NCI-H2029 treated with DMSO at 0.1 percent for 48 hours (cell line): ENCODE measurements at places on chromosomes 7 and 10.

- DNase-seq, result no peak
Observed at GRCh38 chr7:27922907-27923641, 183.1 kb downstream of the TAX1BP1 start.

DNA sequence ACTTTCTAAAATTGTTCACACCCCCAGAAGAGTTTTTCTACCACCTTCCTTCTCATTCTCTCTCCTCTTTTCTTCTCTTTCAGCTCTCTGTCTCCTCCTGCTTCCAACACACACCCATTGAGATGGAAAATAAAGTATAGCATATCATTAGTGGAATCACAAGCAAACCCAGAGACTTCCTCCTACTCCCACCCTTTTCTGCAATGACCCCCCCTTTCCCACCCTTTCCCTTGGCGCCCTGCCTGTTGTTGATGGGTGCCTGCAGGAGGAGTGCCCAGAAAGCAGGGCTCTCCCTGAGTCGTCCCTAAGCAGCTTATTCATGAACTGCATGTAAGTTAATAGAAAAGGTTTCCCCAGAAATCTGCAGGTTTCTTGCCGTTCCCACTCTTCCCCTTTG lies 300.0 kb downstream of the PLXNA4 start:
- peak; percentile 44 for DNase-seq

DNA sequence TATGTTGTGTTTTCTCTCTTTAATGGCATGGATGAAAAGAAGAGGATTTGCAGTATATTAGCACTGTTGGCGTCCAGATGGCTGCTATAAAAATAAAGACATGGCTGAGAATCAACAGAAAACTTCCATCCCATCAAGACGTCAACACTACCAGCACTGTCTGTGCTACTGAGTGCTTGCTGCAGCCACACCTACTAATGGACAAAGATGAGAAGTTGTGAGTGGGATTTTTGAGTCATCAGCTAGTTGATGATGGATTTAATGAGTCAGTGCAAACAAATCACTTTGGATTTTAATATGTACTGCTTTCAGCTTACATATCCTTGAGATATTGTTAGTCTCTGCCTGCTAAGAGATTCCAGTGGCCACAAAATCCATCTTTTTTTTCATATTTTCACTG lies 631.0 kb upstream of the ANKRD30A start:
- DNase-seq, result no peak

DNA sequence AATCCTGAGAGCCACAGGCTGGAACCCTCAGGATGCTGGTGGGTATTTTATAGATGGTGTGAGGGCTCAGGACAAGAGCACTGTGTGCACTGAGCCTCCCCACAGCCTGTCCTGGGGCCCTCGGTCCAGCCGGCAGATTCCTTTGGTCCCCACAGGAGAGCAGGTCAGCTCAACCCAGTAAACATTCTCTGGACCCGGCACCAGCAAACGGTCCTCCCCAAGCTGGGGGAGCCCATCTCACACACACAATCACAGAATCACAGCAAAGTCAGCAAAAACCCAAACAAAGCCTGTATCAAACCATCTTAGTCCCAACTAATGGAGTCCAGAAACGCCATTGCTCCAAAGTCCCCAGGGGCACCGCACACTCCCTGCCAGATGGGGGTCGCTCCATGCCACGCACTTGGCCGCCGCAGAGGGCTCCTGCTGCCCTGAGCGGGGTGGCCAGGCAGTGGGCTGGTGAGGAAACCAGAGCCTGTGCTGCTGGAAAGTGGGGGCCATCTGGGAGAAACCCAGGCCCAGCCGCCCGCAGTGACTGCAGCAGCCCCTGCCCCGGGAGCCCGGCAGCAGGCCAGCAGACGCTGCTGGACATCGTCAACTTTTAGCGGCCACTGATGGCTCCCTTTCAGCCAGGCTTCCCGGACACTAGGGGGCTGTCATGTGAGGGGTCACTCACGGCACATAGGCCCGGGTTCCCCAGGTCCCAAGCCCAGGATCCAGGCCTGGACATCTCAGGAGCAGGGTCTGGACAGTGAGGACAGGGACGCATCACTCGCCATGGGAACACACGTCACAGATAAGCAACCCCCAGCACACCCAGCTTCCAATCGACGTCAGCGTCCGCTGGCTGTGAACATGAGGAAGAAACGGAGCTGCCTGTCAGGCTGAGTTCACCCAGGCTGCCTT lies 52.6 kb downstream of the DPYSL4 start:
- DNase-seq, result no peak

GRCh38 chr7:19262826-19263225 lies 117.6 kb upstream of the FERD3L start:
- no peak for DNase-seq

- no peak for DNase-seq
Observed at GRCh38 chr10:11527691-11528255, 83.7 kb downstream of the USP6NL start.

GRCh38 chr10:72765051-72765745 lies 73.3 kb downstream of the MCU start:
- DNase-seq, result no peak

GRCh38 chr7:156240532-156240931 lies 400.0 kb upstream of the RNF32 start:
- DNase-seq, result no peak

DNA sequence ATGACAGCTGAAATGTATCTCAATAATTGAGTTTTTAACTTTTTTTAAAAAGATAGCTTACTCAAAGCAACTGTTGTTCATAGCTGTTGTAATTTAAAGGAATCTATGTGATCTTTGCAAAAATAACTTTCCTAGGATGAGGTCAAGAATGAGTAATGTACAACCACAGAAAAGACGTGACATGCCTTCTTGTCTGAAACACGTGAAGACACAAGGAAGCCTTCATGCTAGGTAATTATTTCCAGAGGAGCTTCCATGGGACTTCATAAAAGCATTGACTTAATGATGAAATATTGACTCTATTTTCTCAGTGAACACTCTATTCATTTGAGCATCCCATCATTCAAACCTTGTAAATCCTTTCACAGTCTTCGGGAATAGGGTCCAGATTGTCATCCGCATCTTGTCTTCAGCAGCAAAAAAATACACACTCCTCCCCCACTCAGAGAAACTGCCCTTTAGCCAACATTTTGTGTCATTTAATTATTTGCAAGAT lies 528.0 kb downstream of the NRG3 start:
- no peak for DNase-seq

GRCh38 chr7:133358708-133359107 lies 105.8 kb downstream of the EXOC4 start:
- DNase-seq, result no peak

GRCh38 chr7:50868426-50869100 lies 85.9 kb upstream of the GRB10 start:
- DNase-seq, result no peak

- DNase-seq, result no peak
Observed at GRCh38 chr7:49692516-49692915, 80.9 kb upstream of the VWC2 start.

- DNase-seq, result no peak
Observed at GRCh38 chr10:52213321-52213752, 100.7 kb upstream of the DKK1 start.

DNA sequence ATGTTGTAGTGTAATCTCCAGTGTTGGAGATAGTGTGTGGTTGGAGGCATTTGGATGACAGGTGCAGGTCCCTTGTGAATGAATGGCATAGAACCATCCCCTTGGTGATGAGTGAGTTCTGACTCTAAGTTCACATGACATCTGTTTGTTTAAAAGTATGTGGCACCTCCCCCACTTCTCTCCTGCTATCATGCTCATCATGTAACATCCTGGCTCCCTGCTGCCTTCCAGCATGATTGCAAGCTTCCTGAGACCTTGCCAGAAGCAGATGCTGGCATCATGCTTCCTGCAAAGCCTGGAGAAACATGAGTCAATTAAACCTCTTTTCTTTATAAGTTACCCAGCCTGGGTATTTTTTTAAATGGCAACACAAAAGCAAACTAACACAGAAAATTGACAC lies 499.0 kb upstream of the SEMA3D start:
- DNase-seq, result no peak

DNA sequence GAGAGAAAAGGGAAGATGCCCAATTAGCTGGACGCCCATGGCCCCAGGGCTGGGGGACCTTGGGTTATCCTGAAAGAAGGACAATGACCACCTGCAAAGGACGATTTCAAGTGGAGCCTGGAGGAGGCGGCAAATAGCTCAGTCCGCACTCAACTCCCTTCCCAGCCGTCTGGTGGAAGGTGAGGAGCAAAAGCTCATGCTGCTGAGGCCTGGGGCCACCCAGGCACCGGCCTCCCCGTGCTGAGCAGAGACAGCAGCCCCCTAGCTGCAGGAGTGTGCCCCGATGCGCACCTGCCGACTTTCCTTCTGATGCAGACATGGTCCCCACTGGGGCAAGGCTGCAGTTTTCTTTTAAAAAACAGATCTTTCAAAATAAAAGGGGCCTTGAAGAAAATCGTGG lies 7.9 kb downstream of the FAM20C start:
- DNase-seq, result no peak

- no peak for DNase-seq
Observed at GRCh38 chr7:32879460-32879859, 12.1 kb downstream of the KBTBD2 start.

DNA sequence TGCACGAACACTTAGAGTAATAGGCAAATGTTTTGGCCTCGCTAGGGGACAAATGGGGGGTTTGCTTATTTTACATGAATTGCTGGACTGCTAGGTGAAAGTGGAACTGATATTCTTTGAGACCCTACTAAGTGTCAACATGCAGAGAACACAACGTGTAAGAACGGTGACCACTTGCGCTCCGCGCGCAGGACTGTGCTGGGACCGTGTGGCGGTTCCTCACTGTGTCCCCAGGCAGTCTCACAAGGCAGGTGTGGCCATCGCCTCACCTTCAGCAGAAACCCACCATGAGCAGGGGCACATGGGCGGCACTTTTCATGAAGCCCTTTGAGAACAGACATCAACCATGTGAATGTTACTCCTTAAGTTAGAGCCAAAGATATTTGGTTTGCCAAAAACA lies 27.2 kb downstream of the PTPRN2 start:
- no peak for DNase-seq

GRCh38 chr7:77450613-77451012 lies 34.5 kb upstream of the GSAP start:
- no peak for DNase-seq

DNA sequence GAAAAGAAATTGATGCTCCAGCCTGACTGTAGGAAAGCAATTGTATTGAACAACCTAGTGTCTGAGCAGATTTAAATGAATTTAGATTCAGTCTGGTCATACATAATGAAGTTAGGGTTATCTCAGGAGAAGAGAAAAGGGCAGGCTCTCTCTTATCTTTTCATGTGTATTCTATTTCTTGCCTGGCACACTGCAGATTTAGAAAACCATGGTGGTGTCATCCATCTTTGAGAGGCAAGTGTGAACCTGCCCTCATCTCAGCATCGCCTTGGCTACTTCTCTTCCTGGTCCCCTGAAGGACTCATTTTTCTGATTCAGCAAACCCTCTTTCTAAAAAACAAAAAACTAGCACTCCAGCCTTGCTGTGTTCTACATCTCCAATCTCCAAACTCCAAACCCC lies 137.7 kb downstream of the LRRC4 start:
- DNase-seq, result no peak

- no peak for DNase-seq
Observed at GRCh38 chr7:90175667-90176066, 21.4 kb downstream of the STEAP1 start.
